ENCODE measurements at places on chromosomes 6 and 20.

- no peak for DNase-seq
Observed at GRCh38 chr6:56758553-56758952, 115.9 kb upstream of the DST start.

GRCh38 chr20:46720776-46721425 is 11.5 kb downstream of the SLC2A10 start:
- no peak for DNase-seq

DNA sequence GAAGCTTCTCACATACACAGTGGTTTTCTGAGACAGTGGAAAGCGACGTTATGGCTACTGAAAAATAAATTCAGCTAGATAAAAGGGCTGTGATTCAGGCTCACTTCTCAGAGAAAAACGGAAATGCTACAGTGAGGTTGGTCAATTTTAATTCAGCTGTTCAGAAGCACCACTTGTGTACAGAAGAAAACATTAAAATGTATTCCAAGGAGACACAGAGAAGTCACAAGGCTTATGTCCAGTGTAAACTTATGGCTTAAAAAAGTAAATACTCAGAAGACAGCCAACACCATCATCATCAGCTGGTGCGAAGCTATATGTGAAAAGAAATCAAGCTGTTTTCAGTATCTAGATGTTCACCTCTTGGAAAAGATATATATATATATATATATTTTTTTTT is 68.6 kb downstream of the ABHD12 start:
- no peak for DNase-seq

GRCh38 chr20:31903627-31904386 is 33.4 kb downstream of the TTLL9 start:
- no peak for DNase-seq

- no peak for DNase-seq
Observed at GRCh38 chr20:36861875-36862801, 13.8 kb upstream of the TLDC2 start.

DNA sequence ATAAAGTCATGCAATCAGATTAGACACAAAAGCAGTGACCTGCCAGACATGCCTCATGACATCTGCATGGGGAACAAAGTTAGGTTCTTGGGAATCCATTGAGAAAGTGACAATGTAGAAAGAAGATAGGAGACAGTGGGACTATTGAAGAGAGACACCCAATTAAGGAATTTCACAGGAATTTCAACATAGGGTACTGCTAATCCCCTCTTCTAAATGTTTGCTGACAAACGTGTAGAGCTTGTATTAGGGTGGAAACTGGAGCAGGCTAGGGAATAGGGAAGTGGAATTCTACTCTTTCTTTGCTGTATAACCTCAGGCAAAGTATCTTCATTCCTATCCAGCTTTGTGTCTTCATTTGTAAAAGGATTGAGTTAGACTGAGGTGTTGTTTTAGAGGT is 409.4 kb upstream of the SASH1 start:
- DNase-seq: no peak

- no peak for DNase-seq
Observed at GRCh38 chr6:33278392-33278741, 1.4 kb downstream of the B3GALT4 start.

DNA sequence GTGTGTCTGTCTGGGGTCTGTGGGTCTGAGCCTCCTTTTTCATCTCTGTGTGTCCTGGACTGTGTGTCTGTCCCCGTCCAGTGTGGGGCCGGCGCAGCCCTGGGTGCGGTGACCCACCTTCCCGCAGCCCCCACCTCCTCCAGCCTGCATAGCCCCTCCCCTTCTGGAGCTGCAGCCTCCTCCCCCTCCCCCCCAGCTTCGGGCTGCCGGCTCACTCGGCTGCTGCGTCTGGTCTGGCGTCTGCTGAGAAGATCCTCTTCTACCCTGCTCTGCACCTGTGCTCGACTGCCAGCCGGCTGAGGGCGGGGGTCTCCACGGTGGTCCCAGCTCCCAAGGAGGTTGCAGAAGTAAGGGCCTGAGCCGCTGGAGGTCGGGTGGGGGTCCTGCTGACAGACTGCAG is 7.6 kb upstream of the LKAAEAR1 start:
- no peak for DNase-seq

GRCh38 chr6:148186916-148187315 is 155.7 kb upstream of the SASH1 start:
- no peak for DNase-seq

GRCh38 chr6:95795927-95796326 is 218.6 kb downstream of the MANEA start:
- no peak for DNase-seq

- DNase-seq: no peak
Observed at GRCh38 chr6:129634411-129635230, 75.4 kb downstream of the ARHGAP18 start.

- no peak for DNase-seq
Observed at GRCh38 chr6:98633886-98634285, 200.5 kb upstream of the POU3F2 start.

DNA sequence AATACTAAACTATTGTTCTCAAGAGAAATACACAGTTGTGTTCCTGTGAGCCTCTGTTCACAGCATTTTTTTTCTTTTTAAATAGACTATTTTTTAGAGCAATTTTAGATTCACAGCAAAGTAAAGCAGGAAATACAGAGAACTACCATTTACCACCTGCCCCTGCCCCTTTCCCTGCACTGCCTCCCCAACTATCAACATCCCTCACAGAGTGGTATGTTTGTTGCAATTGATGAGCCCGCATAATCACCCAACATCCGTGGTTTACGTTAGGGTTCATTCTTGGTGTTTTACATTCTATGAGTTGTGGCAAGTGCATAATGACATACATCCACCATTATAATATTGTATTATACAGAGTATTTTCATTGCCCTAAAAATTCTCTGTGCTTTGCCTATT is 71.6 kb upstream of the TNFAIP3 start:
- no peak for DNase-seq

GRCh38 chr6:139149383-139149782 is 14.5 kb downstream of the HECA start:
- no peak for DNase-seq

DNA sequence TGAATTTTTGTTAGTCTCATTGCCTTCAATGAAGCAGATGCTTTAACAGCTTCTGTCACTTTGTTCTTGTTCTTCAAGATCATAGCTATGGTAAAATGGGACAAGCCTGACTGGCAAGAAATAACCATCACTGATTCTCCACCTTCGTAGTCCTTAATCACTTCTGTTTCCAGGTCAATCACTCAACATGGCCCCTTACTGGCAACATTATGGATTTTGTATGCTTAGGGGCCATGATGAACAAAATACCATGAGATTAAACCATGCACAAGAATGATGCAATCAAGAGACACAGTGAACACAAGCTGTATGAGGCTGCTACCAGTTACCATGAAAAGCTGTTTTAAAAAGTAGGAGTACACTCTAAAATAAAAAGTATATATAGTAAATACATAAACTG is 32.8 kb downstream of the ADNP start:
- DNase-seq: no peak

DNA sequence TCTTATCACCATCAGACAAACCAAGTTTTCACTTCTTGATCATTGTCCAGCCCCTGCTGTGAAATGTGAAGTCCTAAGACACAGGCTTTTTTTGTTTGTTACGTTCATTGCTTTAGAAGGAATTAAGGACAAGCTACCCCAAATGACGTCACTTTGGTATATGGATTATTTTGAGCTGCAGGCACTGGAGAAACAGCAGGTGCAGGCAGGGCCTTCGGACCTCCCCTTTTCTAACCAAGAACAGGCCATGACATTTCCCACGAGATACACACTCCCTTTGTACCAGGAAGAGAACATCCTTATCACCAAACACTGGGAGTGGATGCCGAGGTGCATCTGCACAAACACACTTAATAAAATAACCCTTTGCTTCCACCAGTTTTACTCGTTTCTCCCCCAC is 418.0 kb upstream of the SULF2 start:
- DNase-seq: no peak

GRCh38 chr6:168196881-168197635 is 118.0 kb upstream of the FRMD1 start:
- no peak for DNase-seq

DNA sequence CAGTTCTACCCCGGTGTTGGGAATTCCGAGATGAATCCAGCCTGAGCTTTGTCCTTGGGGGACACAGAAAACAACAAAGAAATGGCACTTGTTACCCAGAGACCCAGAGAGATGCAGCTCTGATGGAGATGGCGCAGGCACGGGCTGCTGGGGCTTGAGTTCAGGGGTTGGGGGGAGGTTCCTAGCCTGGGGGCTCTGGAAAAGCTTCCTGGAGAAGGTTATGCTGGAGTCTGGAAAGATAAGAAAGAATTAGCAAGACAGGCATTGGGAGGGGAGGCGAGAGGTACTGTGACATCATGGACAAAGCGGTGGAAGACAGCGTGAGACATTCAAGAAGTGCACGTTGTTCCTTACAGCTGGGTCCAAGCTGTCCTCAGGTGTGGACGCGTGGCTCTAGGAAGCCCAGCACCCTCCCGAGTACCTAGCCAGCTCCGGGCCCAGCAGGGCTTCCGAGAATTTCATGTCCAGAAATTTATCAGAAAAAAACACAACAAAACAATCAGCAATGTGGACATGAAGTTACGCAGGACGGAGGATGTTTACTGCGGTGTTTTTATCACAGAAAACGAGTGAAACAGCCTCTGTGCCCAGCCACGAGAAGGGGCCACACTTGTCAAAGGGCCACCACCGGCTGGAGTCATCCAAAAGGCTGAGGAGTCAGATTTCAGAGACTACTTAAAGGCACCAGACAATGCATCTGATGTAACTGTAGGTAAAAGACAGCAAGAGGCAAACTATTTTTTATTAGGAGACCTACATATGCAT is 39.5 kb downstream of the C20orf203 start:
- no peak for DNase-seq

DNA sequence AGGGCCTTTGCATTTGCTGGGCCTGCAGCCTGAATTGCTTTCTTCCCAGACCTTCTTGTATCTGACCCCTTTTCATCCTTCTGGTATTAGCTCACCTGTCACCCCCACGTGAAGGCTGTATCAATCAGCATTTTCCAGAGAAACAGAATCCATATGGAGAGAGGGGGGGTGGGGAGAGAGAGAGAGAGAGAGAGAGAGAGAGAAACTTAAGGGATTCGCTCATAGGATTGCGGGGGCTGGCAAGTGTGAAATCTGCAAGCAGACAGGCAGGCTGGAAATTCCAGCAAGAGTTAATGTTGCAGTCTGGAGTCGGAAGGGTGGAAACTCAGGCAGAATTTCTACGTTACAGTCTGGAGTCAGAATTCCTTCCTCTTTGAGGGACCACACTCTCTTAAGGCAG is 410.7 kb upstream of the SULF2 start:
- no peak for DNase-seq

- DNase-seq: no peak
Observed at GRCh38 chr6:161772176-161772575, 498.3 kb upstream of the AGPAT4 start.

GRCh38 chr6:10531942-10532341 is 10.8 kb downstream of the GCNT2 start:
- DNase-seq: no peak

DNA sequence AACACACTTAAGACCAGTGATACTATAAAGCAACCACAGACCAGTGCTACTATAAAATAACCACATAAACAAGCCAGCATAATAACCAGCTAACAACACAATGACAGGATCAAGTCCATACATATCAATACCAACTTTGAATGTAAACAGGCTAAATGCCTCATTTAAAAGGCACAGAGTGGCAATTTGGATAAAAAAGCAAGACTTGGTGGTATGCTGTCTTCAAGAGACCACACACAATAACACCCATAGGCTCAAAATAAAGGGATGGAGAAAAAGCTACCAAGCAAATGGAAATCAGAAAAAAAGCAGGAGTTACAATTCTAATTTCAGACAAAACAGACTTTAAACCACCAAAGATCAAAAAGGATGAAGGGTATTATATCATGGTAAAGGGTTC is 19.8 kb upstream of the ELOVL4 start:
- no peak for DNase-seq

DNA sequence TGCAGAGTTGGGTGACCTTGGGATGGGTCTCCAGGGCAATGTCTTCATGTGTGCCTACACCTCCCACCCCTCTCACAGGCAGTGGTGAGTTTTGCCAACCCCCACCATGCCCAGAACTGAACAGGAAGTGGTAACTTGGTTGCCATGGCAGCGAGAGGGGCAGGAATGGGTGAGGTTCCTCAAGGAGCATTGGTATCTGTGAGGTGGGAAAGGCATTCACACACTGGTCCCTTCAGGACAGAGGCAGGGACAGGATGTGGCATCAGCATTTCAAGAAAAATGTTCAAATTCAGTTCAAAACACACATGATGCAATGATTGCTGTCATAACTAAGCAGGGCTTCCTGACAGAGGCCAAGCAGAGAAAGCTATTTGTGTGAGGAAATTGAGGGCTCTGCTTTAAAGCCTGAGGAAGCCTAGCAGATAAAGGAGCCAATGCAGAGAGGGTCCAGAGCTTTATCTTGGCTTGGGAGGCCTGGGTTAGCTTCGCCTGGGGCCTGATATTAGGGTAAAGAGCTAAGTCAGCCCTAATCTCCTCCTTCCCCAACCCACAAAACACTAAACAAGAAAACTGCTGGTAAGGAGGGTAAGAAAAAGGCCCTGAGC is 551 bp downstream of the TREML2 start:
- DNase-seq: peak; percentile 35

DNA sequence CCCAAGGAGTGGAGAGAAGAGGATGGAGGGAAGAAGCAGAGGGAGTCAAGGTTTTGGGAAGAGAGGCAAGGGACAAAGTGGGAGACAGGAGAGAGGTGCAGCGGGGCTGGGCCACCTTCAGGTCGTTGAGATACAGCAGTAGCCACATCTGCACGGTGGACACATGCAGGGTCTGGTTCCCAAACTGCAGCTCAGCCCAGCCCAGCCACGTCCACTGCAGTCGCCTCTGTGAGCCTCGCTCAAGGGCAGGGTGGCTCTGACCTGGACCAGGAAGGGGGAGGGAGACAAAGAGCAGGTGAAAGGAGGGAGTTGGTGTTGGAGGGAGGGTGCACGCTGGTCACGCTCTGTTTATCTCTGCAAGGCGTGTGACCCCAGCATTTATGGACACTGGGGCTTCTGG is 14.9 kb downstream of the CUL7 start:
- DNase-seq: no peak

- no peak for DNase-seq
Observed at GRCh38 chr6:43125555-43125954, 45.5 kb upstream of the SRF start.

- no peak for DNase-seq
Observed at GRCh38 chr6:136035378-136036070, 184.0 kb downstream of the PDE7B start.

DNA sequence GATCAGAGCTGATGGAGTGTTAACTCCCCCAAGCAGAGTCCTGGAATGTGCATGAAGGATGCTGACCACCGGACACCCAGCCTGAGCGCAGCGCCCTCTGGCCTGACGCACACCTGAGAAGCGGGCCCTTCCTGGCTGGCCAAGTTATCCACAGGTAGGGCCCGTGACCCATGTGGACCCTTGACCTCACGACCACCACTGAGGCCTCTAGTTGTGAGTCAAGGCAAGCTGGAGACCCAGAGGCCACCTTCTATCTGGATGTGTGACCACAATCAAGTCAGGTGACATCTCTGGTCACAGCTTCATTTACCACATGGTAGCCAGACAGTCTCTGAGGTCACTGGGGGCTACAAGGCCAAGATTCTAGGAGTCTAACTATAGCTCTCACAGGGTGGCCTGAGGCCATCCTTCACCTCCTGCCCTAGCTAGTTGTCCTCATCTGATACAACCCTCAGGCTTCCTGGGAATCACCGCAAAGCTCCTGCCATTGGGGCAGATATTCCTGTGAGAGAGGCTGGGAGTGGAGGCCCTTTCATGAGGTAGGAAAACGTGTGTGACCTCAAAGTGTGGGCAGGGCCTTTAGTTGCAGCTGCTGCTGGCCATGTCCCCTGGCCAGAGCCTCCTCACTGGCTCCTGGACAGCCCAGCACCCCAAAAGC is 53.1 kb downstream of the DSTN start:
- DNase-seq: no peak

GRCh38 chr6:39189915-39190544 is 39.2 kb downstream of the KCNK5 start:
- no peak for DNase-seq

All from activated T-cell treated with anti-CD3 and anti-CD28 coated beads for 4 hours (primary cell).